ENCODE measurements at places on chromosomes 13 and 19. TPM values are rescaled to one million over a fixed set of nuclear protein-coding genes. Genes with fewer than 3 reads are reported as not detected.

Gene EFNA2
- not detected for total RNA-seq

DNA sequence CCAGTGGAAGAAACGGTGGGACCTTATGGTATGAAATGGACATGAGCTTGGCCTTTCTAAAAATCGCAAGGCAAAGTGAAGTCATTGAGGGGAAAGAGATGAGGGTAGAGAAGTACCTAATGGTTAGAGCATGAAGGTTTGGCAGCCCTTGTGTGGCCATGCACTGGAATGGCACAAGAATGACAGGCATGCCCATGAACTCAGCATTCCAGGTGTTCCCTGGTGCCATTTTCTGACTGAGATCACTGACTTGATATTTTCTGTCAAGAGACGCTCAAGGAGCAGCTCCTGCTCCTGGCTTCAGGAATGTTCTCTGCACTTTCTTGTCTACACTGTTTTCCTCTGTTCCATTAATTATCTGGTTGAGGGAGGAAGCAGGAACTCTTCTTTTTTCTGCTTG, 225.0 kb upstream of the SLC10A2 start:
- DNase-seq, result no peak

- no peak for DNase-seq
Observed at GRCh38 chr19:16559780-16560276, 12.4 kb downstream of the SLC35E1 start.

GRCh38 chr19:27868007-27868406, 1344.9 kb downstream of the UQCRFS1 start:
- no peak for DNase-seq

Gene ICAM3
- 82.0 TPM for total RNA-seq

Gene CYP4F2
- not detected for total RNA-seq

Gene KLK10
- total RNA-seq, result not detected

DNA sequence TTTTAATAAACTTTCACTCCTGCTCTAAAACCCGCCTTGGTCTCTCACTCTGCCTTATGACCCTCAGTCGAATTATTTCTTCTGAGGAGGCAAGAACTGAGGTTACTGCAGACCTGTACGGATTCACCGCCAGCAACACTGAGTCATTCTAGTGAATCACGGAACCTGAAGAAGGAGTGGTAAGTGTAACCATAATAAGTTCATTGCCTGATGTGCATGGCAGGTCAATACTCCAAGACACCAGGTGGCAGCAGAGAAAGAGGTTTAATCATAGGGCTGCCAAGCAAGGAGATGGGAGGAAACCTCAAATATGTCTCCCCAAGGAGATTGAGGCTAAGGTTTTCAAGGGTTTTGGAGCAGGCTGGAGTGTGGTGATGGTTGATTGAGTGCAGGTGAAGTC, 204.3 kb upstream of the IPO5 start:
- DNase-seq, result no peak

GRCh38 chr13:76522083-76522755, 364.0 kb downstream of the KCTD12 start:
- no peak for DNase-seq

GRCh38 chr19:58354478-58355030, 1.3 kb upstream of the A1BG start:
- DNase-seq, result no peak

Gene PTBP1
- total RNA-seq, result 479 TPM

DNA sequence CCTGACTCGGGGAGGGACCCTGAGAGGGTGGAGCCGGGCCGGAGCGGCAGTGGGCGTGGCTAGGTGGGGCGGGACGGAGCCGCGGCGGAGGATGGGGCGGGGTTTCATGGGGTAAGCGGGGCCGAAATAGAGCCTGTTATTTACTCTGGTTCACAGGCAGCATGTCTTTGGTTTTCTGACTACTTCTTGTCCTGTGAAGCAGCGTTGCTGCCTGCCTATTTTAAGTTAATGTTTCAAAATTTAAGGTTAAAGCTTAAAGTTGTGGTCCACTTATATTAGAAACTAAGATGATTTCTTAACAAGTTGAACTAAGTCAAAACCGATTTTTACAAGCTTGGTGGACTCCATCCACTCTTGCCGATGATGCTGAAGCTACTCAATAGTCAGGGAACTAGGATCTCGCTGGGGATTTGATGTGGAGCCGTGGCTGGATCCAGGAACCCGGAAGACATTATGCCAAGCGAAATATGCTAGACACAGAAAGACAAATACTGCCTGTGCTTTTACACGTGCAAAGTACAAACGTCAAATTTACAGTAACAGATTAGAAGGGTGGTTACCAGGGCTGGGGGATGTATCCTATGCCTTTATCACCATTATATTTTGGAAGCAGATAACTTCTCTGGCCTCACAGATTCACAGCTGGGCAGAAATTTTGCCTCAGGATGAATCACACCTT, 433 bp upstream of the ZNF616 start:
- DNase-seq, result no peak

Gene KIR2DL4
- not detected for total RNA-seq

GRCh38 chr13:79810669-79811068, 329.7 kb downstream of the NDFIP2 start:
- no peak for DNase-seq

DNA sequence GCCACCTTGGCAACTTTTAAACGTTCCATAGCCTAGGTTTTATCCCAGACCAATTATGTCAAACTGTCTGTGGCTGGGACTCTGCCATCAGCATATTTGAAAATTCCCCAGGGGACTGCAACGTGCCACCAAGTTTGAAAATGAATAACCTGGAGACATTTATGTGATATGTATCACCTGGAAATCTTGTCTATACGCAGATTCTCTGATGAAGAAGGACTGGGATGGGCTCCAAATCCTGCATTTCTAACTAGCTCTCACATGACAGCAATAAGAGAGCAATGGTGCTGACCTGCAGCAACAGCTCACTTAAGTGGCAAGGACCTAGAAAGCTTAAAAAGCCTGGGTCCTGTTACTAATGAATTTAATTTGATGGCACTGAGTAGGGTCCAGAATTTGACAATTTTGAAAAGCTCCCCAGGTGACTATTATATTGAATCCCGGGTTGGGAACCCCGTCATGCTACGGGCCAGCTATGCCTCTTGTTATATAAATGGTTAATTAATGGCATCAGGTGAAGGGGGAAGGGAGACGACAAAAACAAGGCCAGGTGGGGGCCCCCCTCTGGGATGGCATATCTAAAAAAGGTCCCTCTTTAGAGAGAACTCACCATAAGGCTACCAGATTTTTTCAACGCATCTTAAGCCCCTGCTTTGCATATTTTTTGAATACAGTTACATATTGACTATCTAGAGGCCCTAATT, 213.7 kb downstream of the ZIC5 start:
- DNase-seq, result no peak

Gene RNF113B
- not detected for total RNA-seq

- no peak for DNase-seq
Observed at GRCh38 chr13:103349211-103349980, 283.2 kb upstream of the SLC10A2 start.

- DNase-seq, result peak; percentile 28
Observed at GRCh38 chr13:40755082-40755700, 15.8 kb downstream of the MRPS31 start.

GRCh38 chr19:2711172-2711874, 8.8 kb upstream of the GNG7 start:
- peak; percentile 48 for DNase-seq
